Hematopoietic multipotent progenitor cell treated with erythropoietin and hydrocortisone succinate and interleukin-3 and kit ligand, for 15 days (in vitro differentiated cells): ENCODE measurements at places on chromosomes 13 and 19.
A peak's percentile ranks its signal among the peaks of the same experiment; 100 is the strongest.

GRCh38 chr19:15589760-15590451, 25.1 kb upstream of the CYP4F8 start:
- no peak for DNase-seq

- DNase-seq, result no peak
These were observed 99.2 kb downstream of the SLC7A1 start for GRCh38 chr13:29496241-29496712.

GRCh38 chr19:1651568-1652291, 685 bp downstream of the TCF3 start:
- peak; percentile 75 for DNase-seq

DNA sequence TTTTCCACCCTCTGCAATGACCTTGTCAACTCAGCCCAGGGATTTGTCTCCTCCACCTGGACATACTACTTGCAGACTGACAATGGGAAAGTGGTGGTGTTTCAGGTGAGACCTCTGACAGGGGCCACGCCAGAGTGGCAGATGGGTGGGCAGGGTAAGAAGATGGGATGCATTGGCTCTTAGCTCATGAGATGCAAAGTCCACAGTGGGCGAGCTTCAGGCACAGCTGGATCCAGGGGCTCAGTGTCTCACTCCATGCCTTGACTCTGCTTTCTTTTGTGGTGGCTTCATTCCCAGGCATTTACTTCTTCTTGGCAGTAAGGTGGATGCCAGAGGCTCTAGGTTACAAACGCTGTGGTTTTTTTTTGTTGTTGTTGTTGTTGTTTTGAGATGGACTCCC, 3.4 kb downstream of the TMEM59L start:
- DNase-seq, result no peak

- peak; percentile 94 for DNase-seq
These were observed 2.8 kb upstream of the TNNI3 start for GRCh38 chr19:55160128-55160985.

- no peak for DNase-seq
These were observed 27.3 kb upstream of the MUC16 start for GRCh38 chr19:9037400-9038062.

DNA sequence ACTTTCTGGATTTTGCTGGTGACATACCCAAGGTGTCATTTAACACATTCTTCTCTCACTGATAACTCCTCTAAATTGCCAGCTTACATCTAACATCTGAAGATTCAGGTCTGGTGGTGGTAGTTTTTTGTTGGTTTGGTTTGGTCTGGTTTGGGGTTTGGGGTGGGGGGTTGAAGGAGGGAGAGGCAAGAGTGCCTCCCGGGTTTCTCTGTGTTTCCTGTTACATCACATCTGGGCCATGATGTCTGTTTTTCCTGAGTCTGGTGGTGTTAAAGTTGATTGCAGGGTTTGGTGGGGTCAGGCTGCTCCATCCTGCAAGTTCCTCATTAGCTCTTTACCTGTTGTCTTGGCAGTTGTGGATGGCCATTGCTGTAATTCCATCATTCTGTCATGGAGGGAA, 155.8 kb upstream of the UBL3 start:
- DNase-seq, result no peak

GRCh38 chr19:14556662-14557188, 15.1 kb downstream of the NDUFB7 start:
- peak; percentile 82 for DNase-seq

DNA sequence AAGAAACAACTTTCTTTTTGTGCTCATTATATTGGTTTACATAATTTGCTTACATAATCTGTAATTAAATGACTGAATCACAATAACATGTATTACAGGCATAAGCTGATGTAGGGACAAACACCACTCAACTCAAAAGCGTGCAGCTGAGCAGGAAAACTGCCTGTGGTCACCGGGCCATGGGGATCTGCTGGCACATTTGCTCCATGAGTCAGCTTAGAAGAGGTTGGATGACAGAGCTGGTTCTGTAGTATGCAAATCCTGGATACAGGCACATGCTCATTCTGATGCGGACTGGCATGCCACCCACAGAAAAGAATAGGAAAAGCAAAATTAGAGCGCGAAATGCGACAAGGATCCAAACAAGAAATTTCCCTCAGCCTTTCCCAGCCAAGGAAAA, 128.6 kb downstream of the USP12 start:
- no peak for DNase-seq

GRCh38 chr13:89784161-89784809, 1563.2 kb upstream of the MIR17HG start:
- no peak for DNase-seq

DNA sequence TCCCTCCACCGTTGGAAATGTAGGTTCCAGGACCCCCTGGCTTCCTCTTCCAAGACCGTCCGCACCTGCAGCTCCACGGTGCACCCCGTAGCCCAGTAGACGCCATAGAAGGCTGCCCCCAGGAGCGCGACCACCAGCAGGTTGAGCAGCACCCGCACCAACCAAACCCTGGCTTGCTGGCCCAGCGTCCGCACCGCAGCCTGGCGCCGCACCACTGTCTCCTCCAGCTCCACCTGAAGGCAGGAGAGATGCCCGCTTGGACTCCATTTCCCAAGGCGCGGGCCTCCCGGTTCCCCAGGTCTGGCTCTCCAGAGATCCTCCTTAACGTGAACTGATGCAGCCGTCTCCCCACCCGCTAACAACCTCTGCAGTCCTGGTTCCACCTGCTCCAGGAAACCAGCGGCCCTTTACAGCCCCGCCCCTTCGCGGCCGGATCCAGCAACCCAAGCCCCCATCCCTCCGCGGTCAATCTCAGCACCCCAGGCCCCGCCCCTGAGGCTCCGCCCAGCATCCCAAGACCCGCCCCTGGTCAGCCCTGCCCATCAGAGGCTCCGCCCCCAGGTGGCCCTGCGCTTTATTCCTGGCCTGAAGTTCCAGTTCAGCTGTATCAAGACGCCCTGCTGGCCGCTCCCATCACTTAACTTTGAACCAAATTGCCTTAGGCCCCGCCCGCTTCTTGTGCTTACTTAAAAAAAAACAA, 5.0 kb upstream of the LENG1 start:
- peak; percentile 57 for DNase-seq

DNA sequence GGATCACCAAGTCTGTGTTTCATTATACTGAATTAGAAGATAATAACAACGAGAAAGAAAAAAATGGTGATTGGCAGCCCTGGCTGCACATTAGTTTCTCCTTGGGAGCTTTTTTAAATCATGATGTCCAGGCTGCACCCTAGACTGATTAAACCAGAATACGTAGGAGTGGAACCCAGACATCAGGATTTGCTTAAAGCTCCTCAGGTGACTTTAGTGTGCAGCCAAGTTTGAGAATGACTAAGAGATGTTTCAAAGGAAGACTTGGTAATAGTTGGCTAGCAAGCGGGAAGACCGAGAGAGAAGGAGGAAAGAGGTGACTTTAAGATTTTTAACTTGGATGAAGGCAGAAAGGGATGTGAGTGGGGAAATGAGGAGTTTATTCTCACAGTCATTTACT, 71.4 kb upstream of the SERP2 start:
- no peak for DNase-seq

- peak; percentile 76 for DNase-seq
These were observed 11.5 kb upstream of the CNFN start for GRCh38 chr19:42401365-42402303.

DNA sequence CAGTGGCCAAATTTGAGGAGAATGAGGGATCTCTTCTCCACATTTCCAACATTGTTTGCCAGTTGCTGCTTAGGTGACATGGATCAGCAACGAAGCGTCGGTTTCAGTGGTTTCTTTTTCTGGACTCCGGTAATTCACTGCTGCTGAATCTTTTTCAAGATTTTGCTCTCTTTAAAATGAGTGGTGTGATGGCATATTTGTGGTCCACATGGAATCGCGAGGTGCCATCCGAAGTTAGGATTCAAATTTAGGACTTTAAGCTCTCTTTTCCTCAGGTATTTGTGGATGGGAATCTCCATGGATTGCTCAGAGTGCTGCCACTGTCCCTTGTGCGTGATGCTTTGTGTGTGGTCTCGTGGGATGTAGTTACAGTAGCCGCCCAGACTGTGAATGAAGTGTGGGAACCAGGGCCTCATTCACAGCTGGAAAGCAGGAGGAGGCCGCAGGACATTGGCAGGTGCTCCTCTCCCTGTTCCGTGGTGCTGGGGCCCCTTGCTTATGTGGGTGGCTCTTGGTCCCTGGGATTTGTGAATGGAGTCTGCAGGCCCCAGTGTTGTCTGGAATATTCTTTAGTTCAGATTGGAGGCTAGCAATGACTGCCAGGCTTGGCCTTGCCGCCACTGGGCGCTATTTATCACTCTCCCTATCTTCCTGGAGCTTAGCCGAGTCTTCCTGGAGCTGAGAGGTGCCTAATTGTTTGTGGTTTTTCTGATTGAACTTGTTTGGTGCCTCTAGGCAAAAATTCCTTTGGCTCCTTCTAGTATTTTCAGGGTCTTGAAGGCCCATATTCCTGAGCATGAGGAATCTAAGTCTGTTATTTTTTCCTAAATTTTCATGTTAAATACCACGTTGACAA, 1.5 kb downstream of the ILF3 start:
- DNase-seq, result peak; percentile 38

DNA sequence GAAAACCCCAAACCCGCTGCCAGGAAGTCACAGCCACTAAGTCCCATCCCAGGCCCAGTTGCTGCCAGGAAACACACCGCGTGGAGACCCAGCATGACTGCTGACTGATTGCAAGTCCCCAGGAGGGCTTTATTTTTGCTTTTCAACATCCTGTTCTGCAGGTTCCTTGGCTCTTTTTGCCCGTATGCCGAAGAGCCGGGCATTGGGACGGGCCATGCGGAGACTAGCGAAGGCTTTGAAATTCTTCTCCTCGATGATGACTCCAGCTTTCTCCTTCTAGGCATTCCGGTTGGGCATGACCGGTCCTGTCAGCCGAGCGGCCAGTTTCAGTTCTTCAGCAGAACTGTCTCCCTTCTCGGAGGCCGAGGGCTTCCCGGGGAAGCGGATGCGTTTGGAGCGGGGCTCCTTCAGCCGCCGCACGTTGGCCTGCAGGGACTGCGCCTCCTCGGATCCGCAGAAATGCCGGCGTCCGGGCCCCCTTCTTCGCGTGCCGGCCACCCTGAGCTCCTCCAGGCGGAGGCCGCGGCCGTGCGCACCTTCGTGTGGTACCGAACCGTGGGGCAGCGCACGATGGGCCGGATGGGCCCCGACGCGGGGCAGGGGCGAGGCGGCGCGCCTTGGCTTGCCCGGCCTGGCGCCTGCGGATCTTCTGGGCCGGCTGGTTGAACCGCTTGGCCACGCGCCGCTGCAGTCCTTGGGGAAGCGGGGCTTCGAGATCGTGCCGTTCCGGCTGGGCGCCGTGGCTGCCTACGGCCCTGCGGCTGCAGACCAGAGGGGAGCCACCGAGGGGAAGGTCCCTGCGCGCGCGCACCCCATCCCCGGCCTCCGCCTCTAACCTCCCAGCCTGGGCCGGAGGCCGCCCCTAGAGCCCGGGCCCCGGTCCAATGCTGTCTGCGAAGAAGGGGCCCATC, 15.2 kb downstream of the ZSCAN5C start:
- DNase-seq, result no peak

DNA sequence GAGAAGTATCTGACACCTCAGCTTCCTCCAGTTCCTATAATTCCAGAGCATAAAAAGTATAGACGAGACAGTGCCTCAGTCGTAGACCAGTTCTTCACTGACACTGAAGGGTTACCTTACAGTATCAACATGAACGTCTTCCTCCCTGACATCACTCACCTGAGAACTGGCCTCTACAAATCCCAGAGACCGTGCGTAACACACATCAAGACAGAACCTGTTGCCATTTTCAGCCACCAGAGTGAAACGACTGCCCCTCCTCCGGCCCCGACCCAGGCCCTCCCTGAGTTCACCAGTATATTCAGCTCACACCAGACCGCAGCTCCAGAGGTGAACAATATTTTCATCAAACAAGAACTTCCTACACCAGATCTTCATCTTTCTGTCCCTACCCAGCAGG, 3.1 kb downstream of the KLF5 start:
- DNase-seq, result no peak

DNA sequence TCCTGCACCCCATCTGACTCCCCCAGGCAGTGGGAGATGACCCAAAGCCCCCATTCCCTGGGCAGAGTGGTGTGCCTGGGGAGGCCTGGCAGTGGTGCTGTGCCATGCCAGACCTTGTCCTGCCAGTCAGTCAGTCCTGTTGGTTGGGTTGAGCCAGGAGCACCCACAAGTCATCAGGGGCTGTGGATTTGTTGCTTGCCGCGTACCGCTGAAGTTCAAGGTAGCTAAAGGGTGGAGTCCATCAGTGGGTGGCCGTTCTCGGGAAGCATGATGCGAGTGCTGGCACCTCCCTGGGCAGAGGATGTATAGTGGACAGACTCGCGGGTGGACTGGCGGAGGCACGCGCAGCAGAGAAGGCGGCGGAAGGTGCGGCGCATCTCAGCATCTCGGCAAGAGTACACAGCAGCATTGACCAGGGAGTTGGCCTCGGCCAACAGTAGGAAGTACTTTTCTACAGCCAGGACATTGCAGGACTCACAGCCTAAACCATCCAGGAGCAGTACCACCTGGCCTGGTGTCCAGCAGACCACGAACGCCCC, 3.9 kb downstream of the LPAR2 start:
- no peak for DNase-seq

- DNase-seq, result no peak
These were observed 23.8 kb downstream of the GJA3 start for GRCh38 chr13:20136781-20137703.

DNA sequence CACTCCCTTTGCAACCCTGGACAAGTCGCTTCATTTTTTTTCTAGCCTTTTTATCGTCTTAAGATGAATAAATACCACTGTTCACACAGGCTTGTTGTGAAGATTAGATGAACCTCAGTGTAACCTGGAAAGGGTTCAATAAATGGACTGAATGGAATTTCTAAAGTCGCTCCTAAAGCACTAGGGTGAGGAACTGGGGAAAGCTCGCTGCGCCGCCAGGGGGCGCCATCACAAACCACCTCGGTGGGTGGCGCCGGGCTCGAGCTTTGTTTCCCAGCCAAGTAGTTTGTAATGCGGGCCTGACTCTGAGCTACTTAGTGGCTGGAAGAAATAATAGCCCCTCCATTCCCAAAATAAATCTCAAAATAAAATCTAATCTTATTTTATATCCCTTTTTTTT, 2.2 kb upstream of the CEACAM6 start:
- DNase-seq, result peak; percentile 57

DNA sequence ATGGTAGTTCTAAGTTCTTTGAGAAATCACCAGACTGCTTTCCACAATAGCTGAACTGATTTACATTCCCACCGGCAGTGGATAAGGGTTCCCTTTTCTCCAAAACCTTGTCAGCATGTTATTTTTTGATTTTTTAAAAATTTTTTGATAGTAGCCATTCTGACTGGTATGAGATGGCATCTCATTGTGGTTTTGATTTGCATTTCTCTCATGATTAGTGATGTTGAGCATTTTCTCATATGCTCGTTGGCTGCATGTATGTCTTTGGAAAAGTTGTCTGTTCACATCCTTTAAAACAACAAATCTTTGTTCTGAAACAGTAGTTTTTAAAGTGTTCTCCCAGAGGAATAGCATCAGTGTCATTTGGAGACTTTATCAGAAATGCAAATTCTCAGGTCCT, 77.5 kb upstream of the POMP start:
- DNase-seq, result no peak

- DNase-seq, result no peak
These were observed 599 bp downstream of the IZUMO1 start for GRCh38 chr19:48746110-48746509.

GRCh38 chr13:94112731-94113130, 366.8 kb downstream of the DCT start:
- no peak for DNase-seq
